HS-27A (cell line): ENCODE measurements at places on chromosomes 16 and 17.

DNA sequence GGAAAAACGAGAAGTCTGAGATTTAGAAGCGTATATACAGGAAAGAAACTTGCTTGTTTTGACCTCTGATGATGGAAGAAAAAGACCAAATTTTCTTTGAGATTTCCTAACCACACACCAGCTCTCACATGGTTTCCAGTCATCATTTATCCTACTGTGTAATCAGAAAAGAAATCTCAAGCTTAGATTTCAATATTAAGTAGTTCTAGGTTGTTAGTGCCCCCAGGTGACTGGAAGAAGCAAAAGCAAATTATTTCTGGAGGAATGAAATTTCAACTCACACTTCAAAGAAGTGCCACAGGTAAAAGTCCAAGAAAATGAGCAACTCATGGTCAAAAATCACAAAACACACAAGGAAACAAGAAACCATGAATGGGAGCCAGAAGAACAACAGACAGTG lies 51.8 kb upstream of the KDM6B start:
- no peak for DNase-seq

GRCh38 chr17:21425736-21426135 lies 49.6 kb downstream of the KCNJ12 start:
- DNase-seq: no peak

DNA sequence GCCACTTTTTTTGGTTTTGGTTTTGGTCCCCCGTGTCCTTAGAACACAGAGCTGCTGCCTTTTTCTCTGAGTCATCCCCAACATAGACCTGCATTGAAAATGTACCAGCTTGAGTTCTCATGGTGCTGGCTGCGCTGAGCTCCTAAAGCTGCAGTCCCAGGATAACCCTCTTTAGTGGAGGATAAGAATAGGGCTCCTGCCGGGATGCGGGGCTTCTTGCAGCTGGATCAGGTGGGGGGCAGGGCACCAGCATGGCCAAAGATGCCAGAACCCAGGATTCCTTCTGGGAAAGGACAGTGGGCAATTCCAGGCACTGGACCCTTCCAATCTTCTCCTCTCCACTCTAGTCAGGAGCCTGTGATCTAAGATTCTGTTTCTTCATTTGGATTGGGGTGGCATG lies 8.3 kb upstream of the CLUH start:
- no peak for DNase-seq

GRCh38 chr16:20041924-20042596 lies 31.6 kb downstream of the GPR139 start:
- no peak for DNase-seq

GRCh38 chr16:49593424-49594040 lies 219.9 kb downstream of the C16orf78 start:
- DNase-seq: no peak

- no peak for DNase-seq
Observed at GRCh38 chr16:14284371-14284770, 213.3 kb downstream of the MRTFB start.
